ENCODE measurements at places on chromosomes 13 and 19.
A peak's percentile ranks its signal among the peaks of the same experiment; 100 is the strongest.

- DNase-seq, result no peak
These were observed 491.2 kb upstream of the ATXN8OS start for GRCh38 chr13:69616396-69616795.

- no peak for DNase-seq
These were observed 98.7 kb downstream of the CCNA1 start for GRCh38 chr13:36530861-36531590.

DNA sequence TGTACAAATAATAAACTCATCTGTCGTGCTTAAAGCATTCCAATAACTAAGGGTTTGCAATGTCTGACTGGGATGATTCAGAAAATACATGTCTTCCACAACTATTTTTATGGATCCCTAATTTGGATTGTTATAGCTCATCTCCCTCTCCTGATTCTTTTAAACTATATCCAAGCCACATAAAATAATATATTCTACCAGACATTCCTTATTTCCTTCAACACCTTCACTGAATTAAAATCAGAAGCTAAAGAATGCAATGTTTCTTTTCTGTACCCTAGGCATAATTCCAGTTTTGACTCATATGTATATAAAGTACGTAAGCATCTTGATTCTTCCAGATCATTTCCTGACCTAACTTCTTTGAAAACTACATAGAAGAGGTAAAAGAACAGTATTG lies 420.4 kb downstream of the EFNB2 start:
- no peak for DNase-seq

GRCh38 chr19:49149652-49150105 lies 5.5 kb downstream of the HRC start:
- DNase-seq, result no peak

DNA sequence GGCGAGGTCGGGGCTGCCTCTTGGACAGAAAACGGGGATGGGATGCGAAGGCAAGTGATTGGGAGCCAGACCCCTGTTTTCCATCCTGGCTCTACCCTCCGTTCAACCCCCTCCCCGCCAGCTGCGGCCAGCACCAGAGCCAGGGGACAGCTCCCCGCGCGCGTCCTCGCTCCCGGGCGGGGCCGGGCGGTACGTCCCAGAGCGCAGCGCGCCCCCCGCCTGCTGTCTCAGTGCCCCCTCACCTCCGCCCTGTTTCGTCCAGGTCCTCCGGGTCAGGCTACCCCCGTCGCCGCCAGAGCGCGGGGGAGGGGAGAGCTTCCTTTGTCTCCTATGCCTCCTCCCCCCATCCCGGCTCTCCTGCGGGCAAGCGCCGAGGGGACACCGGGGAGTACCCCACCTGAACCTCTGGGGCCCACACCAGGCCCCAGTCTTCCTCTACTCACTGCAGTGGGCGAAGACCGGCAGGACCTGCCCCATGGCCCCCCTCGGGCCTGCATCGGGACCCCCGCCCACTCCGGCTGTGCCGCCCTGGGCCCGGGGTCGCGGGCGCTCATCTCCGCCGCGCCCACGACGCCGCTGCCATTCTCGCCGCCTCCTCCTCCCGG lies 396 bp downstream of the RTN2 start:
- peak; percentile 29 for DNase-seq

GRCh38 chr19:1472231-1473084 lies 6.6 kb downstream of the C19orf25 start:
- DNase-seq, result no peak

- DNase-seq, result peak; percentile 35
These were observed 8.8 kb downstream of the GIPR start for GRCh38 chr19:45676851-45677263.

Measured in CD4-positive, alpha-beta T cell treated with Interleukin-4 for 1 hour (primary cell).